Stimulated activated CD4-positive, alpha-beta T cell treated with anti-CD3 and anti-CD28 coated beads, Interleukin-12 subunit alpha, Interleukin-12 subunit beta, amount 100 ng/mL, for 4 hours (primary cell): ENCODE measurements at places on chromosomes 12 and 14.

DNA sequence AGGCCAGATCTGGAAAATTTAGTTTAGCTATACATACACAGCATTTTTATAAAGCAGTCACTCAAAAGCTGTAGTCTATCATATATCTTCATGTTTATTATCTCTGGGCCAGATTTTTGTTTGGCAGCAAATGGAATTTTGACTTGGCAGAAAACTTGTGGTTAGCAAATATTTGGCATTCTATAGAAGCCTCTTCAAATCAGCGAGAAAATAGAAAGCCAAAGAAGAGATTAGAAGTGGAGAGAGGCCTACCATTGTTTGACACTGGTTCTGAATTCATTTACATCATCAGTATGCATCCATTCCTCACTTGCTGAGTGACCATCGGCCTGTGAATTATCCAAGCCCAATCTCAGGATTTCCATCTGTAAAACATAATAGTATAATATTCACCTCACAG is 1077.6 kb downstream of the GALC start:
- no peak for DNase-seq

- DNase-seq = no peak
Observed at GRCh38 chr12:14169281-14169680, 187.9 kb upstream of the GRIN2B start.

- DNase-seq = no peak
Observed at GRCh38 chr12:53061404-53062010, 11.6 kb downstream of the TNS2 start.

GRCh38 chr14:104200106-104200505 is 61.7 kb downstream of the KIF26A start:
- DNase-seq = no peak
